ENCODE measurements at places on chromosomes 7 and 10.

- no peak for DNase-seq
These were observed 286.8 kb upstream of the SHH start for GRCh38 chr7:156099085-156099484.

DNA sequence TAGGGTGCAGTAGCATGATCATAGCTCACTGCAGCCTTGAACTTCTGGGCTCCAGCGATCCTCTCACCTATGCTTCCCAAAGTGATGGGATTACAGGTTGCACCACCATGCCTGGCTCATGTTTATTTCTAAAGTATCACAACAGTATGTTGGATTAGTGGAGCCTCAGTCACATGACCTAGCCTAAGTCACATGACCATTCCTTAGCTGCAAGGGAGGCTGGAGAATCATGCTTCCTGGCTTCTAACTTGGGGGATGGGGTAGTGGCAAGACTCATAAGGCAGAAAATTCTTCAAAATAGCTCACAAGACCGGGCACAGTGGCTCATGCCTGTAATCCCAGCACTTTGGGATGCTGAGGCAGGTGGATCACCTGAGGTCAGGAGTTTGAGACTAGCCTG is 26.9 kb upstream of the TPST1 start:
- DNase-seq, result no peak

DNA sequence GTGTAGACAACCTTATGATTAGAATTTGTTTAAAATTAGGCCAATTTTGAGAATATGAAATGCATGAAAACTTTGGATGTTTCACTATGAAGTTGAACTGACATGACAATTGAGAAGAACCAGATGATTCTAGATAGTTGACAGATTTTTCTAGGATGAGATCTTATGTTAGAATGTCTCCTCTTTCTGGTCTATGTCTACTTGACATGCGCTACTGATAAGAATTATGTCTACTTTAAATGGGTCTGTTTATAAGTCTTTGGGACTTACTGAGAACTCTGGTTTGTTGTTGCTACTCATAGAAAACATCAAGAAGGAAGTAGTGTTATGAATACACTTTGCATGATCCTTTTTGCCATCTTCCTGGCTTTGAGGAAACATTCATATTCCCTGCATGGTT is 228.2 kb upstream of the CCDC6 start:
- DNase-seq, result no peak

DNA sequence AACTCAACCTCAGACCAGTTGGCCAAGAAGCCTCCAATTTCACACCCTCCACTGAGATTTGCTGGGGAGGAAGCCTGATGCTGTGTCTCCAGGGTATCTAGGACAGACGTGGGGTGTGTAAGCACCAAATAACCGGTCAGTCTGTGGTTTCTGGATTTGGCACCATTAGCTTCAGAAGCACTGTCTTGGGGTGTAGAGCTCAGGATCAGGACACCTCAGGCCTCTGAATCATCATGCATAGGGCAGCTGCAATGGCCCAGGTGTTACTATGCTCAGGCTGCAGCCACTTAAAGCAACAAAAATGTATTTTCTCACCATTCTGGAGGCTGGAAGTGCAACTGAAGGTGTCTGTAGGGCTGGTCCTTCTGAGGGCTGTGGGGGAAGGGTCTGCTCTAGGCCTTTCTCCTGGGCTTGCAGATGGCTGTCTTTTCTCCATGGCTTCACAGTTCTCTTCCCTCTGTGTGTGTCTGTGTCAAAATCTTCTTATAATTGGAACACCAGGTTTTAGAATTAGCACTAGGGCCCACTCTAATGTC is 73.4 kb upstream of the SEPHS1 start:
- DNase-seq, result no peak

DNA sequence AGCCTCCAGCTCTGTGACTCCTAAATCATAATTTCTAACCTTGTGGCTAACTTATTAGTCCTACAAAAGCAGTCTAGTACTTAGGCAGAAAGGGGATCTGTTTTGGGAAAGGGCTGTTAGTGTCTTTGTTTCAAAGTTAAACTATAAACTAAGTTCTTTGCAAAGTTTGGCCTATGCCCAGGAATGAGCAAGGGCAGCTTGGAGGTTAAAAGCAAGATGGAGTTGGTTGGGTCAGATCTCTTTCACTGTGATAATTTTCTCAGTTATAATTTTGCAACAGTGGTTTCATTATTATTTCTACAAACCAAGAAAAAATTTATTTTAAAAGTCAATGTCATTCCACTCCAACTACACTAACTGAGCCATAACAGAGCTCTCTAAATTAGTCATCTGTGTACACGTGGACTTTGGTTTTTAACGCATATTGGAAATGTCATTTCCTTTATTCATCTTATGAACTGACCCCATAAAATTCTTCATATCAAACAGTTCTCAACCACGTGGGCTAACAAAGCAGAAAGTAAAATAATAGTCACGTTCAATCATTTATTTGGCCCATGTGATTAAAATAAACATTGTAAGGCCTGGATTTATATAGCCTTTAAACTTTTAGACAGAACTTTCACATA is 143.2 kb upstream of the C7orf33 start:
- DNase-seq, result no peak

DNA sequence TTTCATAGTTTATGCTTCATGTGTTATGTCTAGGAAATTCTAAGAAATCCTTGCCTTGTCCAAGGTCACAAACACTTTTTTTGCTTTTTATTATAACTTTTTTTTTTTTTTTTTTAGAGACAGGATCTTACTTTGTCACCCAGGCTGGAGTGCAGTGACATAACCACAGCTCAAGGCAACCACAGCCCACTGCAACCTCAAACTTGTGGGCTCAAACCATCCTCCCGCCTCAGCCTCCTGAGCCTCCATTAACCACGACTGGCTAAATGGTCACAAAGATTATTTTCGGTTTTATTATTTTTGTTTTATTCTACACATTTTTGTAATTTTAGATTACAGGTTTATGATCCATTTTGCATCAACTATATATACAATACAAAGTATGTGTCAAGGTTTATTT is 7.1 kb upstream of the FAM204A start:
- DNase-seq, result no peak

DNA sequence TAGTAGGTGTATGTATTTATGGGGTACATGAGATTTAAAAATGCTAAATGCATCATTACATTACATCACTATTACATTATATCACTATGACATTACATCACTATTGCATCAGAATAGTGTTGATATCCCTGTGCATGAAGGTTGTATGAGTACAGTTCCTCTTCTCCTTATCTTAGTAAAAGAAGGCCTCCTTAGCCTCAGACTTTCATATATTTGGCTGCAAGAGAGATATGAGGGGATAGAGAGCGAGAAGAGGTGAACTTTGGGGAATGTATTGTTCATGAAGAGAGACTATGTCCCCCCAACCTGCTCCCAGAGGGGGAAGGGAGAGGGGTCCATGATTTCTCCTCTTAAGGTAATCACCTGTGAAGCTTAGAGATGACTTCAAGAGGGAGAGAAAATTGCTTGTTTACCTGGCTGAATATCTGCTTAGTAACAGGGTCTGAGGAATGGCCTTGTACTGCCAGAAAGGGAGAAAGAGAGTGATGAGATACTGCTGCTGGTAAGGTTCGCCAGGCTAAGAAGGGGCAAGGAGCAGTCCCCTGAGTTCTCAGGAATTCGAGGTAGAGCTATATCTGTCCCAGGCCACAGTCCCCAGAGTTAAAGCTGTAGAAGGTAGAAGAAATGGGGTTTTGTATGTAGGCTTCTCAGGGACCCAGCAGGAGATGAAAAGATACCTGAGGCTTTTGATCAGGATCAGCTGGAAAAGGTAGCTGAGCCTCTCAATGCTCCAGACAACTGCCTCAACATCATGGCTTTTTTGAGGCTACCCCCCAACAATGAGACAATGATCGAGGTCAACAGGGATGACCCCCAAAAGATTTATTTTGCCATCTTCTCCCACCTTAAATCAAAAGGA is 168.4 kb upstream of the WNT16 start:
- no peak for DNase-seq

GRCh38 chr10:130218936-130219335 is 82.7 kb downstream of the GLRX3 start:
- peak; percentile 52 for DNase-seq

DNA sequence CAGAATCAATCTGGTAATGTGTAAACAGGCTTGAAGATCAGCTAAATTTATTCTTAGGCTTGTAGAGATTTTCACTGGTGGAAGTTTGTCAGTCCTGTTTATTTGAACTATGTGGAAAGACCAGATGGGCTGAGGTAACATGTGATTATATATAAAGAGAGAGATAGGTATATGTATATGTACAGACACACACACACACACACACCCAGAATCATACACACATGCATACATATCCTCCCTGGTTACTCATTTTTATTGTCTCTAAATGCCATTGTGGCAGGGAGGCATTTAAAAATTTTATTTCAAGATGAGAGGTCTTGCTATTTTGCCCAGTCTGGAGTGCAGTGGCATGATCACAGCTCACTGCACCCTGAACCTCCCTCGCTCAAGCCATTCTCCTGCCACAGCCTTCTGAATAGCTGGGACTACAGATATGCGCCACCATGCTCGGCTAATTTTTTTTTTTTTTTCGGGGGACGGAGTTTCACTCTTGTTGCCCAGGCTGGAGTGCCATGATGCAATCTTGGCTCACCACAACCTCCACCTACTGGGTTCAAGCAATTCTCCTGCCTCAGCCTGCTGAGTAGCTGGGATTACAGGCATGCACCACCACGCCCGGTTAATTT is 78.1 kb upstream of the CYTH3 start:
- no peak for DNase-seq

- DNase-seq, result no peak
These were observed 18.3 kb downstream of the KLLN start for GRCh38 chr10:87844837-87845623.

DNA sequence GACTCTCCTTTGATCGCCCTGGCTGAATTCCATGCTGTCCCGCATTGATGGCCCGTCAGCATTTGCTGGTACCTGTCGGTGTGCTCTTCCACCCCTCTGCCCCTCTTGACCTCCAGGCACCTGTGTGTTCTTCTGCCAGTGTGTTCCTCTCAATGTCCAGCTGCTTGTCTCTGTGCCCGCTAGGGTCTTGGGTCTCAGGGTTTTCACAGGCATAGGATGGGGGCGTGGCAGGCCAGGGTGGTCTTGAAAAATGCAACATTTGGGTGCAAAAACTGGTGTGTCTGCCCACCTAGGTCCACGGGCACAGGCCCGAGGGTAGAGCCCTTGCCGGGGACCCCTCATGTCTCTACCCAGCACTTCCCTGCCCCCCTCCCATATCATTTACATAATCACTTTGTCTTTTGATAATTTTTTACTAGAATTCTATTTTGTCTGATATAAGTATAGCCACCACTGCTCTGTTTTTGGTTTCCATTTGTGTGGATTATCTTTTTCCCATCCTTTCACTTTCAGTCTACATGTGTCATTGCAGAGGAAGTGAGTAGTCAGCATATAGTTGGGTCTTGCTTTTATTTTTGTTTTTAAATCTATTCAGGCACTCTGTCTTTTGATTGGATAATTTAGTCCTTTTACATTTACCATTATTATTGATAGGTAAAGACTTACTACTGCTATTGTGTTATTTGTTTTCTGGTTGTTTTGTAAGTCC is 46.6 kb upstream of the ADRA2A start:
- DNase-seq, result no peak

DNA sequence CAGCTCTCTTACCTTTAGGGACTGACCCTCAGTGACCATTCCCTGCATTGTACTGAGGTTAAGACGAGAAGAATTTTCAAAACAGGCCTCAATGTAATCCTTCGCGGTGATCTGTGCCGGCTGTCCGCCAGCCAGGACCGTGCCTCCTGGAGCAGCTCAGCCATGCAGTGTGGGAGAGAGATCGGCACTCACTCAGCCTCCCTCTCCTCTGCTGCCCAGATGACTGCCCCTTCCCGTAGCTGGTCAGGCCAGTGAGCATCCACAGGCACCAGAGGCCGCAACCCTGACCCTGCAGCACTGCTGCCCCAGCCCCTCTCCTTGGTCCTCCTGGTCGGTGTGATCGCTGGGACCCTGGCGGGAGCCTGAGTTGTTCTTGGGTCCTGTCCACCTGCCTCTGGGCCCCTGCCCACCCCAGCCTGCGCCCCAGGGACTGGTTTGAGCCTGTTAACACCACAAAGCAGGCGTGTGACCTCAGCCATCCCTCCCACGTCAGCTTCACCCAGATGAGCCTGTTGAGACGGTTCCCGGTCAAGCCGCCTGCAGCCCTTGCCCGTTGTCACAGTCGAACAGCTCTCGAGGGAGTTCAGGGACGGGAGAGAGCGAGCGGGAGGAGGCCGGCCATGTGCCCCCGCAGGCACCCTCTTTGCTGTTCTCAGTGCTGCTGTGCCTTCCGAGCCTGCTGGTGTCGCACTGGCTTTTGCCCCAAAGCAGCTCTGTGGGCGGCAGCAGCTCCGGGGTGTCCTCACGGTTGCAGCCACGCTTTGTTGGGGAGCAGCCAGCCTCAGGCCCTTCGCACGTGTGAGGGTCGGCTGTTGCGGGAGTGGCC is 37.2 kb downstream of the NKX6-2 start:
- no peak for DNase-seq

- DNase-seq, result no peak
These were observed 34.2 kb downstream of the ZNF487 start for GRCh38 chr10:43471146-43471545.

DNA sequence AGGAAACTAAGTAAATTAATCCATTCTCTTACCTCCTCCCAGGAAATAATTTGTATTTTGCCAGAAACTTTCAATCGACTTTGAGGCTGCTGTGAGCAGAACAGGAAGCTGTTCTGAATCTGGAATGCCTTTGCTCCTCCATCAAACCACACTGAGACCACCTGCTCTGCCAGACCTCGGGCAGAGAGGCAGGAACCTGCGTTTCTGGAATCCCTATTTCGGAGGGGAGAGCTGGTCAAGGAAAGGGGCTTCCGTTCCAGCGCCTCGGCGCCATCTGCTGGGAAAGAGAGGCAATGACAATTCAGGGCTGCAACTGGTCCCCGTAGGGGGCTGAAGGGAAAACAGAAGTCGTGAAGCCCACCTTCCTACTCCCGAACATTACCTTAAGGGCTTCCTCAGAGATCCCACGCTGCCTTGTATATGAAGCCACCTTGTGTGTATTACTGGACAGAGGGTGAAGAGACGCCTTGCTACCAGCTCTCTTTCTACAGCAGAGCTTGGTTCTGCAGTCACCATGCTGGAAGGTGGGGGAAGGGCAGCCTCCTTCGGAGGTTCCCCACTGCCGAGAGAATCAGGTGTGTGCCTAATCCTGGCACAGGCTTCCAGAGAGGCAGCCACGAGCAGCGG is 31.2 kb downstream of the ZNF467 start:
- peak; percentile 81 for DNase-seq

- DNase-seq, result peak; percentile 94
These were observed 6.0 kb upstream of the SLC29A3 start for GRCh38 chr10:71312811-71313789.

- DNase-seq, result no peak
These were observed 92.5 kb downstream of the ELAPOR2 start for GRCh38 chr7:86966916-86967315.

DNA sequence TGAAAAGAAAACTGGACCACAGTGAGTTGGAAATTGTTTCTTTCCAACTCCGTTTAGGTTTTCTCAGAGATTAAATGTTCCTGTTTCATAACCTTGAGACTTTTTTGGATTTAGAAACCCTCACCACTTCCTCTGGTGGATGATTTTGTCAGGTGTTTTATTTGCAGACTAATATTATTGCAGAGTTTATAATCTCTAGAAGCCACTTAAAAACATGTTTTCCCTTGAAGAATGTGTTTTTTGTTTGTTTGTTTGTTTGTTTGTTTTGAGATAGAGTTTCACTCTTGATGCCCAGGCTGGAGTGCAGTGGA is 520 bp upstream of the MICU1 start:
- no peak for DNase-seq

Measured in sigmoid colon (tissue), 7 donors.